ENCODE measurements at places on chromosomes 1 and 21. TPM values are rescaled to one million over a fixed set of nuclear protein-coding genes. Genes with fewer than 3 reads are reported as not detected.

GRCh38 chr1:174577681-174578080 is 129.9 kb downstream of the GPR52 start:
- no peaks in the 10 kb centered on the region for H3K36me3 ChIP-seq
- H3K27ac ChIP-seq, result no peak overlapping the region
- H3K27me3 ChIP-seq, result no peaks in the 10 kb centered on the region
- H3K4me1 ChIP-seq, result no peaks in the 10 kb centered on the region
- no peak for DNase-seq

DNA sequence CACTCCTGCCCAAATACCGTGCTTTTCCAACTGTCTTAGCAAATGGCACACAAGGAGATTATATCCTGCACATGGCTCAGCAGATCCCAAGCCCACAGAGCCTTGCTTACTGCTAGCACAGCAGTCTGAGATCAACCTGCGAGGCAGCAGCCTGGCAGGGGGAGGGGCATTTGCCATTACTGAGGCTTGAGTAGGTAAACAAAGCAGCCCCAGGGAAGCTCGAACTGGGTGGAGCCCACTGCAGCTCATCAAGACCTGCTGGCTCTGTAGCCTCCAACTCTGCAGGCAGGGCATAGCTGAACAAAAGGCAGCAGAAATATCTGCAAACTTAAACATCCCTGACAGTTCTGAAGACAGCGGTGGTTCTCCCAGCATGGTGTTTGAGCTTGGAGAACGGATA is 70.1 kb upstream of the PTBP2 start:
- H3K36me3 ChIP-seq, result no peaks in the 10 kb centered on the region
- H3K27me3 ChIP-seq, result no peaks in the 10 kb centered on the region
- no peaks in the 10 kb centered on the region for H3K4me1 ChIP-seq
- H3K4me3 ChIP-seq, result no peak overlapping the region

DNA sequence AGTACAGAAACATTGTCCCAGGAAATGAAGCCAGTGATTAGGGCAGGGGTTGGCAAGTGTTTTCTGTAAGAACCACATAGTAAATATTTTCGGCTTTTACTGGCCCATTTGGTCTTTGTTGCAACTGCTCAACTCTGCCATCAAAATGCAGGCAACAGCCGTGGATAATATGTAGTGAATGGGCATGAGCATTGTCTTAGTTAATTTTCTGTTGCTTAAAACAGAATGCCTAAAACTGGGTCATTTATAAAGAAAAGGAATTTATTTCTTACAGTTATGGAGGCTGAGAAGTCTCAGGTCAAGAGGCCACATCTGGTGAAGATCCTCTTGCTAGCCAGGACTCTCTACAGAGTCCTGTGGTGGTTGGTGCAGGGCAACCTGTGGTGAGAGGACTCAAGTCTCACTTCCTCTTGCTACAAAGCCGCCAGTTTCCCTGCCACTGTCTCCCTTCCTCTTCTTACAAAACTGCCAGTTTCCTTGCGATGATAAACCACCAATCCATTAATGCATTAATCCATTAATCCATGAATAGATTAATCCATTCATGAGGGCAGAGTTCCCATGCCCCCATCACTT is 166.4 kb downstream of the PSMG1 start:
- peak; percentile 23 for DNase-seq
- no peak overlapping the region for H3K27ac ChIP-seq
- no peak overlapping the region for H3K4me3 ChIP-seq

DNA sequence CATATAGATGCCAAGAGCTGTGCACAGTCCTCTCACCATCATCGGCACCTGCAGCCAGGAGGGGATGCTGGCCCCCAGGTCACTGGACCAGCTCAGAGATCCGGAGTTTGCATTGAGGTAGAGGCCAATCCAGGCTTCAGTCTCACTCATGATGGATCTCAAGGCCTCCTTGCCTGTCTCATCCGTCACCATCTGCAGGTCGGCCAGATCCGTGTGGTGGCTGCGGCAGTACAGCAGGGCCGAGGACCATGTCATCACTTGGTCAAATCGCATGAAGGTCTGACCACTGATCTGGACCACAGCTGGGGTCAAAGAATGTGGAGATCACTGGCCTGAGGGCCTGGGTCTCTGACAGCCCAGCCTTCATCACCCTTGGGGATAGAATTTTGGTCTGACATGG is 6.6 kb downstream of the CLEC20A start:
- peaks cover 5% of the 10 kb centered on the region for H3K27me3 ChIP-seq
- H3K36me3 ChIP-seq, result no peaks in the 10 kb centered on the region
- H3K27ac ChIP-seq, result no peak overlapping the region
- DNase-seq, result no peak
- no peak overlapping the region for H3K4me3 ChIP-seq
- no peaks in the 10 kb centered on the region for H3K4me1 ChIP-seq

- no peak overlapping the region for H3K27ac ChIP-seq
- no peaks in the 10 kb centered on the region for H3K4me1 ChIP-seq
- H3K36me3 ChIP-seq, result no peaks in the 10 kb centered on the region
These were observed 118.0 kb upstream of the BARHL2 start for GRCh38 chr1:90834886-90835660.

GRCh38 chr1:246748867-246749266 is 24.7 kb downstream of the SCCPDH start:
- H3K27me3 ChIP-seq, result no peaks in the 10 kb centered on the region
- no peaks in the 10 kb centered on the region for H3K4me1 ChIP-seq
- no peak for DNase-seq

DNA sequence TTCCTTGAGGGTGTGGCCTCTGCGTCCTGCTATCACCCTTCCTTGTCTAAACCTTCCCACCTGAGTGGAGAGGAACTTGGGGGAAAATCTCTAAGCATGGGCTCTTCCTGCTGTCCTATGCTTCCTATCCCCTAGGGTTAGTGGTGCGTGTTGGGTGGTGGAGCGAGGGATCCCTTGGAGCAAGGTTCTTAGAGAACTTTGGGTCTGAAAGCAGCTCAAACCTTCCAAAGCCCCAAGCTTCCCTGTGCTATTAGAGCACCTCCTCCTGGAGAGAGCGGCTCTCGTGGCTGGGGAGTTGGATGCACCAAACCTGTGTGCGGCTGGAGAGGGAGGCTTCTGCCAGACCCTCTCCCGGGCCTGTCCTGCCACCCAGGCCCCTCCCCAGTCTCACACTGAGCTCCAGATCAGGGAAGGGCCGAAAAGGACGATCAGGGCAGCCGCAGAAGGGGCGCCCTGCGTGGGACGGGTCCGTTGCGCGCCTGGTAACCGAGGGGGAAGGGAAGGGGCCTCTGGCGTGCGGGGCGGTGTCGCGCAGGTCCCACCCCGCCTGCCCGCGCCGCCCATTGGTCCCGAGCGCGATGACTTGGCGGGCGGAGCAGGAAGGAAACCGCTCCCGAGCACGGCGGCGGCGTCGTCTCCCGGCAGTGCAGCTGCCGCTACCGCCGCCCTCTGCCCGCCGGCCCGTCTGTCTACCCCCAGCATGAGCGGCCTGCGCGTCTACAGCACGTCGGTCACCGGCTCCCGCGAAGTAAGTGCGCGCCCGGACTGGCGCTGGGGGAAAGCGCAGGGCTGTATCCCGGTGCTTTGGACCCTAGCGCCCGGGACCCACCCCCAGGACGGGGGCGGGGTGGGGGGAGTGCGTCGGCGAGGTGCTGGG is at the start of gene SH3BGRL3:
Gene SH3BGRL3 (plus strand): TSS at position 631 of the 877 bp plus-strand sequence. CDS start 70 bp downstream, at position 701.
- H3K36me3 ChIP-seq, result peaks cover 19% of the 10 kb centered on the region
- no peaks in the 10 kb centered on the region for H3K27me3 ChIP-seq

DNA sequence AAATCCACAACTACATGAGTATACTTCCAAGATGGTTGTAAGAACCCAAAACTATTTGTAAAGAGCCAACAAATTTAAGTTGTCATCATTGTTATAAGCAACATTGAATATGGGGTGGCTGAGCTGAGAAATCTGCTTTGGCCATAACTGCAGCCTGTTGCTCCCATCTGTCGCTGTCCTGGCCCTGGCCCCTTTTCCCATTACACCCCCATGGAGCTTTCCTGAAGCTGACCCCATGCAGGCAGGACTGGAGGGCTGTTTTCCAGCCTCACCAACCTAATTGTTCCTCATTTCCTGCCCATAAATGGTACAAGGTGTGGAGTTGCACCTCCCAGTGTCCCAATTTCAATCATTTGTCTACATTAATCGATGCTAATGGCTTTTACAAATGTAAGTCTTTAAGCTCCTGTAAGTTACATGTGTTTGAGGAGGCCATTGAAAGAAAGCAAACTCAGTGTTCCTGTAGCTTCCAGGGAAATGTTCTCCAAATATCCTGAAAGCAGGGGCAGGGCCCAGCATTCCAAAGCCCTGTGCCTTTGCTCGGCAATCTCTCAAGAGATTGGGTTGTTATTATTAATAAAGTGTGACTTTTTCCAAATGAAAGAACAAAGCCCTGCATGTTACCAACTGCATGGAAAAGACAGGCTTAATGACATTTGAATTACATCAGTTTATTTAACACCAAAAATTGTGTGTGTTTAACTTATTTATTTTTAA is 545.9 kb downstream of the PLPP3 start:
- H3K27ac ChIP-seq, result no peak overlapping the region
- H3K4me1 ChIP-seq, result no peaks in the 10 kb centered on the region
- no peaks in the 10 kb centered on the region for H3K27me3 ChIP-seq
- DNase-seq, result no peak
- H3K4me3 ChIP-seq, result no peak overlapping the region

GRCh38 chr1:184379111-184379752 is 7.6 kb upstream of the C1orf21 start:
- H3K27ac ChIP-seq, result no peak overlapping the region
- no peak overlapping the region for H3K4me3 ChIP-seq
- peaks cover 2% of the 10 kb centered on the region for H3K27me3 ChIP-seq
- DNase-seq, result no peak
- no peaks in the 10 kb centered on the region for H3K36me3 ChIP-seq
- no peaks in the 10 kb centered on the region for H3K4me1 ChIP-seq

DNA sequence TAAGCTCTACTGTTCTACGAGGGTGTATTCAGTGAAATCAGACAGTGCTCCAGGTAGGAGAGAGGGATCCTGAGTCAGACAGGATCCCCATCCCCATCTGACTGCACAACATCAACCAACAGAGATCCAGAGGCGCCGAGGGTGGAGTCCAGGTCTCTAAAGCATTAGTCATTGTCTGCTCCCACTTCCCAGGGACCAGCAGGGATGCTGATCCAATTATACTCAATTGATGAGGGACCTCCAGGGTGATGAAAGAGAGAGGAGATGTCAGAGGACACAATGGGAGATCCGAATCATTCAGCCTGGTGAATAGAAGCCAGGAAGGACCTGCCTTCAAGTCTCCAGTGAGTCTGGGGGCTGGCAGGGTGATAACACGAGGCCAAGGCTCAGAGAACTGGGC is 39.5 kb upstream of the STMN1 start:
- no peaks in the 10 kb centered on the region for H3K36me3 ChIP-seq
- no peak overlapping the region for H3K4me3 ChIP-seq
- no peaks in the 10 kb centered on the region for H3K4me1 ChIP-seq

DNA sequence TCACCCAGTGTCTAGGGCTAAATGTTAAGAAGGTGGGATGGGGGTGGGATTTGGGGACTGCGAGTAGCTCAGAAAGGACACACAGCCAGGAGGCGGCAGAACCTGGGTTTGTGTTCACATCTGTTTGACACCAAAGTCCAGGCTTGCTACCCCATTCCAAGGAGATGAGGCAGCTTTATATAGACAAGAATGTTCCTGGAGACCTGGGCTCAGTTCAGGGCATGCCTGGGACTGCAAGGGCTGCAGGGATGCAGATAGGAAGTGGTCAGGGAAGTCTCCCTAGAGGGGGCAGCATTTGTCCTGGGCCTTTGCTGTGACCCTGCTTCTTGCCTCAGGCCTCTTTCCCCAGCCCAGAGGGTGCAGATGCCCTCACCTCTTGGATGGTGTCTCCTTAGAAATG is 16.3 kb downstream of the PADI3 start:
- H3K4me1 ChIP-seq, result no peaks in the 10 kb centered on the region
- H3K36me3 ChIP-seq, result no peaks in the 10 kb centered on the region
- no peaks in the 10 kb centered on the region for H3K27me3 ChIP-seq
- H3K27ac ChIP-seq, result no peak overlapping the region
- DNase-seq, result no peak
- no peak overlapping the region for H3K4me3 ChIP-seq

DNA sequence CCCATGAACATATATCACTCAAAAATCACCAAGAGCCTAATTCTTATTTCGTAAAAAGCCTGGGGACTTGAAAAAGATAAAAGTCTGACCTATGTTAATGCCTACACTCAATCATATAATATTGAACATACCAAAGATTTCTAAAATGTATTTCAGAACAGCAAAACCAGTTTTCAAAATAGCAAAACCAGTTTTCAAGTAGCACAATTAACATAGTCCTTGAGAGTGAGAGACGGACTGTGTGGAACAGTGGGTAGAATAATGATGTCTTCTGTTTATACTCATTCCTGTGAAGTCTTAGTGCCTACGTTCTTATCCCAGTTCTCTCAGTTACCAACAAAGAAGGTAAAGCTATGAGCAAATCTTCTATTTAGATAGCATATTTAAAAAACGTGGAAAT is 22.3 kb upstream of the RGS2 start:
- DNase-seq, result no peak
- no peak overlapping the region for H3K27ac ChIP-seq
- H3K4me3 ChIP-seq, result no peak overlapping the region
- no peaks in the 10 kb centered on the region for H3K36me3 ChIP-seq

GRCh38 chr1:50352428-50352827 is 70.8 kb downstream of the DMRTA2 start:
- no peak overlapping the region for H3K27ac ChIP-seq
- H3K4me1 ChIP-seq, result no peaks in the 10 kb centered on the region
- DNase-seq, result no peak

DNA sequence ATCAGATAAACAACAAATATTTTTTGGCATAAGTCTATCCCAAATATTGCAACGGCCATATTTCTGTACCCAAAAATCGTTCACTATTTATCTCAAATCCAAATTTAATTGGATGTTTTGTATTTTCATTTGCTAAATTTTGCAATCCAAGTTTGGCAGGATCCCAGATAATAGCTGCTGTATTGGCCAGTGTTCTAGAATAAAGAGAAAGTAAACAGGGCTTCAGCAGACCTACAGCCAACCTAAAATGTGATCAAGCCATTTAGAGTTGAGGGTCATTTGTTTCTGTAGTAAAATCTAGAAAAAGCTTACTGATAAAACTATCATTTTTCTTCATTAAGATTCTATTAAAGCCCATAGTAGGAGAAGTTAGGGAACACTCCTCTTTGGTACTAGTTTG is 506.6 kb upstream of the PTBP2 start:
- H3K27ac ChIP-seq, result no peak overlapping the region
- H3K27me3 ChIP-seq, result no peaks in the 10 kb centered on the region
- no peaks in the 10 kb centered on the region for H3K36me3 ChIP-seq
- no peak for DNase-seq
- no peak overlapping the region for H3K4me3 ChIP-seq

The LEPR gene
- 1.2 TPM for total RNA-seq

The KLHDC8A gene
- total RNA-seq, result not detected

The SERPINC1 gene
- total RNA-seq, result 0.61 TPM

The CENPS gene
- 16.3 TPM for total RNA-seq

The RC3H1 gene
- 33.9 TPM for total RNA-seq

The HENMT1 gene
- 8.3 TPM for total RNA-seq

The OPTC gene
- total RNA-seq, result not detected

The OR6N1 gene
- not detected for total RNA-seq

The YIPF1 gene
- total RNA-seq, result 13.5 TPM

The LMOD1 gene
- total RNA-seq, result 0.15 TPM
